ENCODE measurements at places on chromosomes 4 and X. TPM values are rescaled to one million over a fixed set of nuclear protein-coding genes. Genes with fewer than 3 reads are reported as not detected.

NSDHL gene
- 24.8 TPM for polyA plus RNA-seq

BANK1 gene
- 0.05 TPM for polyA plus RNA-seq

RXFP1 gene
- polyA plus RNA-seq: not detected

AMTN gene
- polyA plus RNA-seq: not detected

PLAC1 gene
- 72.3 TPM for polyA plus RNA-seq
